ENCODE measurements at places on chromosomes 6 and 20. TPM values are rescaled to one million over a fixed set of nuclear protein-coding genes. Genes with fewer than 3 reads are reported as not detected.
A peak's percentile ranks its signal among the peaks of the same experiment; 100 is the strongest.

The GJA10 gene
- not detected for total RNA-seq

The HEBP2 gene
- 52.2 TPM for total RNA-seq

The ASIP gene
- total RNA-seq = not detected

The STK35 gene
- 16.7 TPM for total RNA-seq

- H3K27ac ChIP-seq = peak overlapping the region; percentile 70
- H3K36me3 ChIP-seq = no peaks in the 10 kb centered on the region
- DNase-seq = peak; percentile 96
- no peak overlapping the region for H3K4me3 ChIP-seq
- no peaks in the 10 kb centered on the region for H3K4me1 ChIP-seq
Observed at GRCh38 chr6:7974938-7975763, 64.6 kb upstream of the TXNDC5 start.

DNA sequence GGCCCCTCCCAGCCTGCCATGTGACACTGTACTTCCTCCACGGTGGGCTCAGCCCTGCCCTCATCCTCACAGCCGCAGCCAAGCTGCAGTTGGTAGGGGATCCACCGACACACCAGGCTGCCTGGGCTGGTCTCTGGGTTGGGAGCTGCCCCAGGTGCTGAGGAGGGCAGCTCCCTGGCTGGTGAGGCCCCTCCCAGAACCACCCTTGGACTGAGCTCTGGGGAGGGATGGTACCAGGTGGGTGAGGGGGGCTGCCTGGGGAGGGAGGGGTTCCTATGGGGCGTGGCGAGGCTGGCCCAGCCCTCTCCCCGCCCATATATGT is 185 bp upstream of the TNFRSF6B start:
- no peak overlapping the region for H3K27ac ChIP-seq
- H3K4me1 ChIP-seq = no peaks in the 10 kb centered on the region
- no peak for DNase-seq
- H3K27me3 ChIP-seq = no peaks in the 10 kb centered on the region
- H3K4me3 ChIP-seq = no peak overlapping the region
- no peaks in the 10 kb centered on the region for H3K36me3 ChIP-seq

- no peaks in the 10 kb centered on the region for H3K4me1 ChIP-seq
- no peak overlapping the region for H3K4me3 ChIP-seq
- H3K27ac ChIP-seq = no peak overlapping the region
Observed at GRCh38 chr6:55888917-55889316, 13.5 kb upstream of the BMP5 start.

DNA sequence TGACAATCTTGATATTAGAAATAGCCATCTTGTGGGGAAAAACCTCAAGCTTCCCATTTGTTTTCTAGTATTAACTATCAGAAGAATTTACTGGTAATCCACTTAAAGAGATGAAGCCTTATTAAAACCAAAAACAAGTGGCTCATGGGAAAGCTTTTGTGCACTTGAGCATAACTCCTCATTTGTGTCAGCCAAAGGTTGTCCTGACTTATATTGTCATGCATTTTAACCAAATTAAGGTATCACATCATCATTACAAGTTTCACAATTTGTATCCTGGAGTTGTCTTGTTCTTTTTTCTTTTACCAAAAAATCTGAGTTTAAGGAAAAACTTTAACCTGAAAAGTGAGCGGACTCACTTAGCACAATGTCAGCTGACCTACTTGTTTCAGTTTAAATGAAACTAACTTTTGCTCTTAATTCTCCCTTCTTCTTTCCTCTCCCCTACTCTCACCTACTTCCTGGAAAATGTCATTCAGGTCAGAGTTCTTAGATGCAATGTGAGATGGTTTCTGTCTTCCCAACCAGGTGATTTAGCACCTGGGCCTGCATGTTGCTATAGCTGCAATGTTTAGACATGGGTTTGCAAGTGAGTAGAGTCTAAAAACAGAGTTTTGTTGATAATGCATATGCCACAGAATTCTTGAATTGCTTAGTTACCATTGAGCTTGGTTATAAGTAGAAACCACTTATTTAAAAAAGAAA is 82.8 kb downstream of the TNFAIP3 start:
- no peaks in the 10 kb centered on the region for H3K27me3 ChIP-seq
- no peak for DNase-seq
- no peaks in the 10 kb centered on the region for H3K36me3 ChIP-seq
- no peak overlapping the region for H3K27ac ChIP-seq
- H3K4me3 ChIP-seq = no peak overlapping the region

GRCh38 chr6:51077821-51078518 is 259.3 kb downstream of the TFAP2B start:
- no peak overlapping the region for H3K4me3 ChIP-seq
- no peaks in the 10 kb centered on the region for H3K27me3 ChIP-seq
- H3K4me1 ChIP-seq = no peaks in the 10 kb centered on the region
- no peak overlapping the region for H3K27ac ChIP-seq
- H3K36me3 ChIP-seq = no peaks in the 10 kb centered on the region

GRCh38 chr6:52063584-52064344 is 23.6 kb downstream of the PKHD1 start:
- H3K27me3 ChIP-seq = no peaks in the 10 kb centered on the region
- H3K36me3 ChIP-seq = no peaks in the 10 kb centered on the region
- H3K27ac ChIP-seq = no peak overlapping the region

GRCh38 chr6:42417641-42418112 is 34.0 kb downstream of the TRERF1 start:
- no peaks in the 10 kb centered on the region for H3K4me1 ChIP-seq
- H3K27me3 ChIP-seq = no peaks in the 10 kb centered on the region

DNA sequence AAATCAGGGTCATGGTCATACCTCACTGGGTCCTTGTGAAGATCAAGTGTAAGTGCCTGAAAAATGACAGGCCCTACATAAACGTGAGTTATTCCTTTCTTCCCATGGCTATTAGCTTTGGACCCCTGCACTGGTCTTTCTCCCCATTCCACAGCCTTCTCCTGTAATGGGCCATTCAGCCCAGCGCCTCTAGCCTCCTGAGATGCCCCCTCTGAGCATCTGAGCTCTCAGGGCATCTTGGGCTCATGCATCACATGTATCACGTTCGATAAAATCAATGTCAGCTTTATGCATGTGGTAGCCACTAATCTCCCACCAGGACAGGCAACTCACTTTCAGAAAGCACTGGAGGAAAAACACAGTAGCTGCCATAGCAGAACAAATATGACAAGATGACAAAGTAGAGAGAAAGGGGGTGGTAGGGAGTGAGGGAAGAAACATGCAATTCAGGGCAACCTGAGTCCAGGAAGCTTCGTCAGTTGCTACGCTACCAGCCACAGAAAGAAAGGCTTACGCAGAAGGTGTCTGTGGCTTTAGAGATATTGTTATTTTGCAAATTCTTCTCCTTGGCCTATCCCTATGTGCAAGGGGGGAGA is 498.8 kb downstream of the PTPRT start:
- H3K4me3 ChIP-seq = no peak overlapping the region
- no peaks in the 10 kb centered on the region for H3K27me3 ChIP-seq
- no peaks in the 10 kb centered on the region for H3K36me3 ChIP-seq
- H3K27ac ChIP-seq = no peak overlapping the region
- no peaks in the 10 kb centered on the region for H3K4me1 ChIP-seq
